Activated T-helper 1 cell treated with anti-CD3 and anti-CD28 coated beads, Interleukin-2, amount 50 U/mL, for 16 hours (primary cell): ENCODE measurements at places on chromosomes 7 and 10.

DNA sequence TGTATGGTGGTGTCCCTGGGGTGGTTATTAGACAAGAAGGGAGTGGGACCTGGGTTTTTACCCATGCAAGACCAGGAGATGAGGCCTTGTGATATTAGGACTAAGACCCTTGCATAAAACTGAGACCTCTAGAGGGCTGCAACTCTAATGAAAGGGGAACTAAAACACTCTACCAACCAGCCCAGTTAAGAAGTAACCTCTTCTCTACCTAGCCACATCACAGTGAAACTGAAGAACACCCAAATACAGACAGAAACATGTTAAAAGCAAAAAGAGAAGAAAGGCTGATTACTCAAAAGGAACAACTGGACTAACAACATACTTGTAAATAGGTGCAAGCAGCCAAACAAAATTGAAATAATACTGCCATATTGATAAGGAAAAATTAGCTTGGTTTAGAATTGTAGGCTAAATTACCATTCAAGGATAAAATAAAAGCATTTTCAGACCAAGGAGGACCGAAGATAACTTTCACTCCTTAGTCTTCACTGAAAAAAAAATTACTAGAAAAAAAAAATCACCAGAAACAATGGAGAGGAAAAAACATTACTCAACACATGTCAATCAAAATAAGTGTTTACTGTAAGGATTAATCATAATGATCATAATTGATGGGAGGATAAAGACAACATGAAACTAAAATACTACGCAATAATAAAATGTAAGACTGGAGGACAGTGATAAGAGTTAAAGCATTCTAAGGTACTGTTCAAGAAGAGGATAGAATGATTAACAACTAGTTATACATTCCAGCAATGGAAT lies 27.6 kb downstream of the ERLIN1 start:
- DNase-seq: no peak

DNA sequence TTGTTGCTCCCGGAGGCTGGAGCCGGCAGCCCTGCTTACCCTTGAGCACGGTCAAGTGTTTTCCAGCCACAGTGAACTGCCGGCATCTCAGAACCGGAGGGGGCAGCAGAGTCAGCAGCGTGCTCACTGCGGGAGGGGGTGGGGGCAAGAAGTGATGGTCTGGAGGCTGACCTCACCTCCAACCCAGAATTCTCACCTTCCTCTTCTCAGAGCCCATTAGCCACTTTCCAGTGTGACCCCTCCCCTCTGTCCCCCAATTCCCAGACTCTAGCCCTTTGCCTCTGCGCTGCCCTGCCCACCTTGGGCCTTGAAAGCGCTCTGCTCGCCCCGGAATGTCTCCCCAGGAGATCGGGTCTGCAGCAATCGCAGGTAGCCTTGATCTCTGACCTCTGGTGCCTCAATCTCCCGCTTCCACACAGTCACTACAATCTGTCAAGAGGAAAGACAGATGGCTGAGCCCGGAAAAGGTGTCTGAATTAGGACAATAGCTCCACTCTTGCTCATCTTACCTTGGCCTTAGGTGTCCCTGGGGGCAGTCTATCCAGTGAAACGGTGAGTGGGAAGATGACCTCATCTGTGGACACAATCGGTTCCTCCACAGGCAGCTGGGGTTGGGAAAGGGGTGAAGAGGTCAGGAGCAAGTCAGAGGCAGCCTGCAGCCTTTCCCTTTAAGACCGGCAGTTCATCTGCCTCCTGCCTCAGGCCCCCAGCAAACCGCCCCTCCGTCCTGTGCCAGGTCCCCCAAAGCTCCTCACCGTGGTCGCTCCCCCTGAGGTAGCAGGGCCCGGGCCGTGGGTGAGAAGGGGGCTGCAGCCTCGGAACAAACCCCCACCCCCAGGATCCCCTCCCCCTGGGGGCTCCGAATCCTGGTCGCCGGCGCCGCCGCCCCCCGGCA lies 942 bp downstream of the TRAPPC14 start:
- no peak for DNase-seq

DNA sequence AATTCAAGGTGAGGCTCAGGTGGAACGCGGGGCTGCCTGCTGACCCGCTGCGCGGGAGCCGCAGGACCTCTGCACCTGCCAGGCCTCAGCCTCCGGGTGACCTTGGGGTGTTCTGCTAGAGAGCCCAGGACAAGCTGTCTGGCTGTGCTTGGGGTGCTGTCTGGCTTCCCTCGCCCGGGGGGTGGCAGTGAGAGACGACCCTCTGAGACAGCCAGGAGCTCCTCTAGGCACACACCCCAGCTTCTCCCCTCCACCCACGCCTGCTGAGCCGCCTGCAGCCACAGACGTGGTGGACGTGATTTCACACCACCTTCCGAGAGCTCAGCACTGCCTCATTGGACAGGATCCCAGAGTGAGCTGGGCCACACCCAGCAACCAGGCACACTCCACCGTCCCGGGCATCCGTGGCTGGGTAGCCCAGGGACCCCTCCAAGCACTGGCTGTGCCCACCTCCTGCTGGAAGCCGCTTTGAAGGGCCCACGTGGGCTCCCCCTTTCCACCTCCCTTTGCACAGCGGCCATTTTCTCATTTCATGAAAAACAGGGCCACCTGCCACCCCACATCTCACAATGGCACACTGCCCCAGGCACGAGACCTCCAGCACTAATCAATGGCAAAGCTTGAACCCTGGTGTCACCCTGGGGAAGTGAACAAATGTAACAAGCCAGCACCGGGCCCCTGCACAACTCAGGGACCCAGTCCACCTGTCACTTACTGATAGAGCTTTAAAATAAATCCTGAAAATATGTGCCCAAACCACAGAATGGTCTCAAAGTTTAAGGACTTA lies 35.0 kb downstream of the ZFAND2A start:
- no peak for DNase-seq

DNA sequence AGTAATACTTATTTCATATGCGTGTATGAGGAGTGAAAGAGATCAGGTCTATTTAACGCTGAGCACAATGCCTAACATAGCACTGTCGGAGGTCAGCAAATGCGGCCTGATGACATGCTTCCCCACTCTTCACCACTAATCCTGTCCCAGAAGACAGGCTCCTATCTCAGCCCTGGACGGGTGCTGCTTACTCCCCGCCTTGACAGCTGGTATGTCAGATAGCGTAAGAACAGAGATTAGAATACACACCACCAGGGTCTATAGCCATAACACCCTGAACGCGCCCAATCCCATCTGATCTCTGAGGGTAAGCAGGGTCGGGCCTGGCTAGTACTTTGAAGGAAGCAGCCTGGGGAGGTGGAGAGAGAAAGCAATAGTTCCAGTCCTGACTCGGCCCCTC lies 32.3 kb upstream of the TM9SF3 start:
- no peak for DNase-seq

DNA sequence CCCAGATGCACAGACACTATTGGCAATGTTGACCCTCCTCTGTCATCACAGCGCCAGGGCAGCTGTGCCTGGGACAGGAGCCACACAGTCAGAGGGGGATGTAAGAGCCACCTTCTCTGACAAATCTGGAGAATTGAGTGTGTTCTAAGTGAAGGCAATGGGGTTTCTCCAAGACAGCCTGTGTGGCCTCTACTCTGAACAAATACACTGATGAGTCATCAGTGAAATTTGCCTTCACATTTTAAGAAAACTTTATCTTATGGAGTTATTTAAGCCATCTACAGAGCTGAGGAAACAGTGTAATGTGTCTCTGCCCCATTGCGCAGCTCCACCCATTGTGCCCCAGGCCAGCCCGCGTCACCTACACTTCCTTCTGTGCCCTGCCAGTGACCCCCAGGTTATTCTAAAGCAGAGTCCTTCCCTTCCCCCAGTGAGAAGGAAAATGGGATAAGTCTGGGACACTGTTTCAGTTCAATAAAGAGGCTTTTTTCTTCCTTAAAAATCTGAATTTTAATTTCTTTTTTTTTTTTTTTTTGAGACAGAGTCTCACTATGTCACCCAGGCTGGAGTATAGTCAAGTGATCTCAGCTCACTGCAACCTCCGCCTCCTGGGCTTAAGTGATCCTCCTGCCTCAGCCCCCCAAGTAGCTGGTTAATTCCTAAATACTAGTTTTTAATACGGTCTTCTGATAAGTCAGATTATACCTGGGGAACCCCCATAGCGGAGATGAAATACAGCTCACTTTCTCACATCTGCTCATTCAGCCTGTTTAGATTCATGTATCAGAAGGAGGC lies 21.8 kb downstream of the AKR1E2 start:
- no peak for DNase-seq

GRCh38 chr10:36671607-36672006 lies 453.8 kb upstream of the ANKRD30A start:
- no peak for DNase-seq

- DNase-seq: no peak
These were observed 69.4 kb upstream of the PDLIM1 start for GRCh38 chr10:95360122-95360714.

- no peak for DNase-seq
These were observed 22.6 kb downstream of the SEPTIN7 start for GRCh38 chr7:35823440-35823839.

- no peak for DNase-seq
These were observed 68.6 kb downstream of the CELF2 start for GRCh38 chr10:11086177-11086840.

GRCh38 chr7:47635091-47636080 lies 53.5 kb upstream of the TNS3 start:
- DNase-seq: no peak

DNA sequence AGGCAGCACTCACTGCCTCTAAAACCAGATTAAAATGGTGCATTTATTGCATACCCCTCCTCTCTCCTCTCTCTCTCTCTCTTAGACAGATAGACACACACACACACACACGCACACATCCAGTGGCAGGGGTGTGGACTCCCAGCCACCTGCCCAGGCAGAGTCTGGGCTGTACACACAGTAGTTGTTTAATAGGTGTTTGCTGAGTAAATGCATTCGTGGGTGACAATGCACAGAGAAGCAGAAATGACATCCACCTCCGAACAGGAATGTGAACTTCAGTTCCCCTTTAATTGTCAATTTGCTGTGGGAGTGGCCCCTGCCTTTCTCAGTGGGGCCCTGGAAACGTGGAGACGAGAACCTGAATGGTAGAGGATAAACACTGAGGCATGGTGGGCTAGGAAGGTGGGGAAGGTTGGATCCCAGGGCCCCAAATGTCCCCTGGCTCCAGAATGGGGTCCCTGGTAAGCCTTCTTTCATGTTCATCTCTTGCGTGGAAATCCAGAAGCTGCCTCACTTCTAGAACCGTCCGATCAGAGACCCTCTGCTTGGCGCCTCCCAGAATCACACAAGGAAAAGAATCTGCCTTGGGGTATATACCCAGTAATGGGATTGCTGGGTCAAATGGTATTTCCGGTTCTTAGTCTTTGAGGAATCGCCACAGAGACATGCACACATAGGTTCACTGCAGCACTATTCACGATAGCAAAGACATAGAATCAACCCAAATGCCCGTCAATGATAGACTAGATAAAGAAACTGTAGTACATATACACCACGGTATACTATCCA lies 58.5 kb upstream of the ECHDC3 start:
- no peak for DNase-seq

DNA sequence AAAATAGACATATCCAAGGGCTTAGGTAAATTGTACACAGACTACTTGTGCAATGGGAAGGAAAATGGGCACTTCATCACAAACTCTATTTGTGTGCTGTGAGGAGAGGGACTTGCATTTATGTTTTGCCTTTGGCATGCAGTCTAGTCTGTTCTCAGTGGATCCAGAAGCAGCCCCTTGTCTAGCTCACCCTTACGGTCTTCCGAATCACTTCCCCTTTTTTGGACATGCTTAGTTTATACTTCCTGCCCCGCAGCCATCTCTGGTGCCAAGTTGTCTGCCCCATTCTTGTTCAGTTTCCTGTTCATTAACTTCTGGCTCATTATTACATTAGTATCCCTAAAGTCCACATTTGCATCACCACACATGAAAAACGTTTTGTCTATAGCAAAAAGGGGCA lies 161.6 kb downstream of the NRCAM start:
- no peak for DNase-seq

DNA sequence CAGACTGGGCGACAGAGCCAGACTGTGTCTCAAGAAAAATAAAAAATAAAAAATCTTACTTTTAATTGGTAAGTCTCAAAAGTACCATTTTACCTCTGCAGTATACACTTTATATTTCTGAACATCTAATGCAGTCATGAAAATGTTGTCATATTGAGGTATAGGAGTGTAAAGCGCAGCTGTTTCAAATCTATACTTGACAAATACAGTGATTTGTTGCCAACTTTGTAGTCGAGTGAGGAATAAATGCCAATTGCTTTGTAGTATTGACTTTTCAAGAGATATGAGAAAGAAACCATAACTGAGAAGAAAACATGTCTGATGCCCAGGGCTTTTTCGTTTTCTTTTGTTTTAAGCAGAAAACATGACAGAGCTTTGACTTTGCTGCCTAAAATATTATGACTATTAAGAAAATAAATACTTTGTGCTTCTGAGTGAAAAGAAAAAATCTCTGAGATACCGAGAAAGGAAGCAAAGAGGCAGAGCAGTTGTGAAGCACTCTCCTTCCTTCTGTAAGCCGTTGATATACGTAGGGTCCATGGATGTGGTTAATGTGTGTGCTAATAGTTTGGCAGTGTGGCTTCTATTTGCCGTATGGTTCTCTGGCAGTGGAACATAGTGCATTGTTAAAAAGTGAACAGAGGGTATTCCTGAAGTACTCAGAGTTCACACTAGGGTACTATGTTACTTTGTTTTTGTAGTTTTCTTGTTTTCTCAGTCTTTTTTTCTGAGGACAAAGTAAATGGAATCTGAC lies 38.2 kb downstream of the AVL9 start:
- DNase-seq: no peak
